ENCODE measurements at places on chromosomes 12 and 14.

DNA sequence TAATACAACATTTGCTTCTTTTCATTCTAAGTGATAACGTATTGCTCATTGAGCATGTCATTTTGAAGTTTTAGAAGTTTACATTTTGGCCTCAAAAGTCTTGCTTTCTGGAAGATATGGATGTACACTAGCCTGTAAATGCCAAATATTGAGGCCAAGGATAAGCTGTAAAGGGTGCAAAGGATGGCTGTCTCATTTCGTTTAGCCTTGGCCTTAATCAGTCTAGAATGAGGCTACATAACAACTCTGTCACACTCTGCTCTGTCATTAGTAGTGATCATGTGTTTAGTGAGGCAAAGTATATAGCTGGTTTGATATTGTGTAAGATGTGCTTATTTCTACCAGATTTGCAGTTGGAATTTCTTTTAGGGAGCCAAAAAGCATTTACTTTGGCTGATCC, 344.5 kb downstream of the TMTC2 start:
- DNase-seq: no peak

DNA sequence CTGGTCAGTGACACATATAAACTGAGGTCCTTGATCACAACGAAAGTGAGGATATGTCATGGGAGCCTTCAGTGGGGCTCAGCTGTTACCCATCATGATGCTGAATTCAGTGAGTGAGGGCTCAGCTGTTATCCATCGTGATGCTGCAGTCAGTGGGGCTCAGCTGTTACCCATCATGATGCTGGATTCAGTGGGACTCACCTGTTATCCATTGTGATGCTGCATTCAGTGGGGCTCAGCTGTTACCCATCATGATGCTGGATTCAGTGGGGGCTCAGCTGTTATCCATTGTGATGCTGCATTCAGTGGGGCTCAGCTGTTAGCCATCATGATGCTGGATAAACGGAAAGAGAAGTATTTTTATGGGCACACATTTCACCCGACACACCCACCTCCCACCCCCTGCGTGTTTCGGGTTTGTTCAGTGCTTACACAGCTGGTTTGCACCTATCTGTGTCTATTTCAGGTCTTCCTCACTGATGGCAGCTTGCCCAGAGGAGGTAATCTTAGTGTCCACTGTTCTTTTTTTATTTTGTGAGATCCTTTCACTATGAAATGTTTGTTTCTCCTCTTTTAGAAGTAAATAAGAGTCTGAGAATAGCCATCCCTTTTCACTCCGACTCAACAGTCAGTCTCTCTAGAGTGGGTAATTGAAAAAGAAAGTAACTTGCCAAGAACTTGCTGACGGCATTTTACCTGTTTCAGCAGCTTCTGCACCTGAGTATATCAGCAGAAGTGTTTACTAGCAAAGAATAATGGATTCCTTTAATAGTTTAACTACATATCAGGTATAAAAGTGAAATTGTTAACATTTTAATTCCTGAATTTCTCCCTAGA, 183.0 kb downstream of the ERC1 start:
- no peak for DNase-seq

- no peak for DNase-seq
These were observed 24.7 kb downstream of the SYNE2 start for GRCh38 chr14:63877550-63877939.

DNA sequence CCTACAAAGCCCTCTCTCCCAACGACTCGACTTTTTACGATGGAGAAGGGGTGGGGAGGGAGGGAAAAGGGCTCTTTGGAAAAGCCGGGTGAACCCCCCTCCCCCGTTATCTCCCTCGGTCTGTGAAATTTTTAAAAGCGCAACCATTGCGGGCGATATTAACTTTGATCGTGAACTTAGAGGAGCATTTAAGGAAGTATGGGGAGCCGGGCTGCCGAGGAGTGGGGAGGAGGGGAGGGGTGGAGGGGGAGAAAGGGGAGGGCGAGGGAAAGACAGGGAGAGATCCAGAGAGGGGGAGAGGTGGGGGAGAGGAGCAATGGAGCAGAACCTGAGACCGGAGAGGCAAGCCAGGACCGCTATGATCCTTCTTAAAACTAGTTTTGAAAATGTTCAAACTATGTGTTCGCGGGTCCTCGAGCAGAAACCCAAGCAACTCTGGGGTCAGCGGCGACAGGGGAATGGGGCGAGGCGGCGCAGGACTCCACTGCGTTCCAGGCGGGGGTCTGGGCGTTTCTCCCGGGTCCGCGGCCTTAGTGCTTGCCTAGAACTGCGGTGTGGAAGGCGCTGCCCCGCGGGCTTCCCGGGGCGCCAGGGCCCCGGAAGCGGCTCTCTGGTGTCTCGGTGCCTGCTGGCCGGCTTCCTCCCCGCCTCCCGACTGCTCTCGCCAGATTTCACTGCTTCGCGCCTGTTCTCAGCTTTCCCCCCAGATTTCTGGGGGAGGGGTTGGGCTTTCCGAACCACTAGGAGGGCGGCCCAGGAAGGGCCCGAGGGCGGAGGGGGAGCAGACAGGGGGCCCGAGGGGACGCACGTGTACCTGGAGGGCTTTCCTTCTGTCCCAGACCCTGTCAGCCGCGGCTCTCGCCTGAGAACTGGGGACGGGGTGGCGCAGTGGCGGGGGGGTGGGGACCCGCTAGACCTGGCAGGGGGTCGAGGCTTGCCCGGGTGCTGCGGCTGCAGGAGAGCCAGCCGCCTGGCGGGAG, at the start of gene HOTAIR:
Gene HOTAIR (minus strand): TSS at position 871 of the 980 bp plus-strand sequence.
- DNase-seq: no peak

GRCh38 chr12:123078120-123078465, 72.8 kb downstream of the PITPNM2 start:
- no peak for DNase-seq

DNA sequence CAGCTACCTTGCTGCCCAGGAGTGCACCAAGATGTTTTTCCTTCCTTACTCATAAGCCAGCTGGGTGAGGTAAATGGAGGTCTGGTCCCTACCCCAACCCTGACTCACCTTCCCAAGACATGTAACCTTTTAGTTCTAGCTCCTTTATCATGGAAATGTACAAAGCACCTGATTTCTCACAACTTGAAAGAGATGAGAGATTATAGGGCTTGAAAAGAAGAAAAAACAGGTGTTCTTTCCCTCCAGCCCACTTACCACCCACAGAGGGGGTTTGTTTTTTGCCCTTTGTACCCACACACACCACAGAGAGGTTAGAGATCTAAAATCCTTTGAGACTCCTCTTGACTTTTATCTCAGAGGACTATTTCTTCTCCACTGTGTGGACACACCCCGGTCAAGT, 21.1 kb downstream of the PLXNC1 start:
- no peak for DNase-seq

GRCh38 chr12:65470256-65470655, 191.8 kb downstream of the MSRB3 start:
- no peak for DNase-seq

DNA sequence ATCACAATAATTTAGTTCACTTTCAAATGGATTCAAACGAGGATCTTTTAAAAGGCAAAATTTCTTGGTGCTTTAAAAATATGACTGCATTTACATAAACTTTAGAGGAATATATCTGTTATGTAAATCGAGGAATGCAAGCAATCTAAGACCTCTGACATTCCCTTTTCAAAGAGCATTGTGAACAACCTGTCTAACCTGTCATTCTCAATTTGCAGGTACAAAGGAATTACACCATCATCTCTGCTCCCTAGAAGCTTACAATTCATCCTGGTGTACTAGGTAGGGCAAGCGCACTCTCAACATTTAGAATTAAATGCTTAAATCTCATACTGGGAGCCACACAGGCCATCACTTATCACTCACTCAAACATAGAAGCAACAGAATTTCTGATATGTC, 35.6 kb downstream of the BMP4 start:
- DNase-seq: no peak

- DNase-seq: peak; percentile 3
These were observed 47.7 kb downstream of the C12orf50 start for GRCh38 chr12:87981495-87981894.
